ENCODE measurements at places on chromosomes 7 and 10.

DNA sequence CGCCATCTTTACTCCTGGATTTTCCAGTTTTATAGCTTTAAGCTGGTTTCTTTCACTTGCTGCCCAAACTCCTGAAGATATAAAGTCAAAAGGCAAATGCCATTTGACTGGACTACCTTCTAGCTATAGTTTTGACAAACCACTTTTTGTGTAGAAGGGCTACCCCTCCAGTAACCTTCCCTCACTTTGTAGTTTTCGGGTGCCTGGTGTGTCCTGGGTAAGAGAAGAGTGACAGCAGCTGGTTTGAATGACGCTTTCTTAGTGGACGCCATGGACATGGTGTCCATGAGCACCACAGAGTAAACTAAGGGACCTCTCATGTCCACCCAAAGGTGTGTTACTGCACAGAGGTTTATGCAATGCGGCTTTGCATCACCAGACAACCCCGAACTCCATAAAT, 21.2 kb upstream of the PITRM1 start:
- peak; percentile 53 for DNase-seq

DNA sequence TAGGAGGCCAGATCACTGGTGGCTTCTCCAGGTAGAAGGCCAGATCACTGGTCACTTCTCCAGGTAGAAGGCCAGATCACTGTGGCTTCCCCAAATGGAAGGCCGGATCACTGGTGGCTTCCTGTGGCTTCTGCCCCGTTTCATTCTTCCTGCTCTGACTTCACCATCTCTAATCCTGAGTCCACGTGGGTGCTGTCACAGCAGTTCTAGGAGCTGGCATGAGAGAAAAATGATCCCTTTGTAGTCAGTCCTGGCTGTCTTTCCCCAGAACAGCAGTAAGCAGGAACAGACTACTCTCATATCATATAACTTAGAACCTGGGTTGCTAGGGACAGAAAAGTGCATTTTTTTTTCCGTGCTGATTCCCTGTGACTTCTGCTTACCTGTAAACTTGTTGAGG, 90.9 kb downstream of the ACTR3B start:
- DNase-seq = no peak

- no peak for DNase-seq
Measured at GRCh38 chr7:45325378-45325777, 167.8 kb downstream of the RAMP3 start.

DNA sequence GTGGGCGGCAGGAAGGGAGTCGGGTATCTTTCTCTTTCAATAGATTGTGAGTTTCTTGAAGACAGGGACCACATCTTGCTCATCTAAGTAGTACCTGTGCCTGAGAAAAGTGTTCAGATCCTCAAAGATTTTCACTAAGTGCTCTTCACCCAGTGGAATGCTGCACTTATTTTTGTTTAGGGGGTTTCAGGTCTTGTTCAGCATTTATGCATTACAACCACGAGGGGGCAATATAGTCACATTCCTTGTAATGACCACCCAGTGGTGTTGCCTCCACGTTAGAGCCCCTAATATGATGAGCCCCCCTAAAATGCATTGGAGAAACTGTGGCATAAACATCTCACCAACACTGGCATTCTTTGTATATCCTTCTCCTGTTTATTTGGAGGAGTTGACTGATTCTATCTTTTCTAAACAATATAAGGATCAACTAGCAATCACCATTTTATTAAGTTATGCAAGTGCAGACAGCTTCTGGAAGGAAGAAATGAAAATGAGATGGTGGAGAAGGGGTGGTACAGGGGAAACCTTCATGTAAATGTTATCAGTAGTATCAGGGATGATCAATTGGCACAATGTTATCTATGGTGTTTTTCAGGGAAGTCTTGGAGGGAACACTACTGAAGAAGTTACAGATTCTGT, 3.1 kb upstream of the PAPSS2 start:
- no peak for DNase-seq

GRCh38 chr7:10770176-10770575, 203.5 kb upstream of the PHF14 start:
- DNase-seq = no peak

DNA sequence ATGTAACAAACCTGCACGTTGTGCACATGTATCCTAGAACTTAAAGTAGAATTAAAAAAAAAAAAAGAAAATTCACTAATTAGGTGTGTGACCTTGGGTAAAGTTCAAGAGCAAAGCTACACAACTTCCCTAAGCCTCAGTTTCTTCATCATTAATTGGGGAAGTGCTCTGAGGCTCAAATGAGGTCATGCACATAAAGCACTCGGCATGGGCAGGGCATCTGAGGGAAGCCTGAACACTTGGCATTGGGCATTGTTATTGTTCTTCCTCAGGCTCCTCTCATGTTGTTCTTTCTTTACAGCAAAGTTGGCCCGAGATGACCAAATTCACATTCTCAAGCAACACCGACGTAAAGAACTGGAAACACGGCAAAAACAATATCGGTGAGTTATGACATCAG, 21.5 kb downstream of the ALOX5 start:
- no peak for DNase-seq

DNA sequence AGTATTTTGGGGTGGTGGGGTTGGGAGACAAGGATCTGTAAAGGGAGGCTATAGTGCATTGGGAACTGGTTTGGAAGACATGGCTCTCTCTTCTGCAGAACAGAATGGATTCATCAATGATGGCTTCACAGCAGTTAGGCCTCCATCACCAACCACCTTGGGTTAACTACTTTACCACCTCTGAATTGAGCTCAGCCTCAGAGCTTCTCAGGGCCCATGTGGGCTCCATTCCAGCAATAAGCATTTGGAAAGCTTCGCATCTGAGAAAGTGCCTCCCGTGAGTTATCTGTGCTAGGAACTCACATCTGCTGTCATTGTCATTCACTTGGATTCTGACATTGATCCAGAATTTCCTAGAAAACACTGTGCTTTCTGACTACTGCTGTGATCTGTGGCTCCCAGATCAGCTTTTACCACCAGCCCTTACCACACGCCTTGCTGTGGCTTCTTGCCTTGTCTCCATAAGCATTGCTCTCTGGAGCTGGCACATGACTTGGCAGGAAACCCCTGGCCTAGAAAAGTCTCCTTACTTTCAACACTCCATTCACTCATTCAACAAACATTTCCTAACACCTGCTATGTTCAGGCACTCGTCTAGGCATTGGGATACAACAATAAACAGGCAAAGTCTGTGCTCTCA, 70.7 kb upstream of the ADO start:
- DNase-seq = peak; percentile 72

- peak; percentile 59 for DNase-seq
Measured at GRCh38 chr7:157432541-157432956, 95.7 kb downstream of the DNAJB6 start.

DNA sequence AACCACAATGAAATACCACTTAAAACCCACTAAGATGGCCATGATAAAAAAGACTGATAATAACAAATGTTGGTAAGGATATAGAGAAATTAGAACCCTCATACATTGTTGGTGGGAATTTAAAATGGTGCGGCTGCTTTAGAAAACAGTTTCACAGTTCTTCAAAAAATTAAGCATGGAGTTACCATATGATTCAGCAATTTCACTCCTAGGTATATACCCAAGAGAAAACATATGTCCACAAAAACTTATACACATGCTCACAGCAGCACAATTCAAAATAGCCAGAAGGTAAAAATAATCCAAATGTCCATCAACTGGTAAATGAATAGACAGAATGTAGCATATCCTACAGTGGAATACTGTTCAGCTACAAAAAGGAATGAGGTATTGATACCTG, 30.0 kb downstream of the ATXN7L1 start:
- DNase-seq = no peak

- DNase-seq = no peak
Measured at GRCh38 chr7:71843676-71844075, 568.5 kb downstream of the CALN1 start.

GRCh38 chr10:73879296-73880173, 5.2 kb upstream of the CAMK2G start:
- DNase-seq = peak; percentile 95

DNA sequence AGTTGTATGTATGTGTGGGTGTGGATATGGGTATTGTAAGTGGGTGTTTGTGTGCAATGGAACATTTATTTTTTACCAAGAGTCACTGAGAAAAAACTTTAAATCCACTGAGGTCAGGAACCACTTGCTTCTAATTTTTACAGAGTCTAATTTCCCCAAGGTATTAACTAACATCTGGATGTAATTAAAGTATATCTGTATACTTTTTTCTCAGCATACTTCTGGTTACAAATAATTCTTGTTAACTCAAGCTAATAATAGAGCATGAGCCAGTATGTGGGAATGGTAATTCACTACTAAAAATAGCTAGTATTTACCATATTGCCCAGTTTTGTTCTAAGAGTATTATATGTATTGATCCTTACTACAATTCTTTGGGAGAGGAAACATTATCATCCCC, 24.6 kb upstream of the STEAP4 start:
- DNase-seq = no peak

GRCh38 chr10:121899727-121900126, 28.1 kb downstream of the ATE1 start:
- no peak for DNase-seq

- DNase-seq = no peak
Measured at GRCh38 chr7:63047546-63047945, 951.1 kb upstream of the ZNF722 start.
